Stimulated activated CD4-positive, alpha-beta T cell treated with anti-CD3 and anti-CD28 coated beads, Interleukin-15, amount 100 ng/mL, for 24 hours (primary cell): ENCODE measurements at places on chromosomes 11 and 22.

DNA sequence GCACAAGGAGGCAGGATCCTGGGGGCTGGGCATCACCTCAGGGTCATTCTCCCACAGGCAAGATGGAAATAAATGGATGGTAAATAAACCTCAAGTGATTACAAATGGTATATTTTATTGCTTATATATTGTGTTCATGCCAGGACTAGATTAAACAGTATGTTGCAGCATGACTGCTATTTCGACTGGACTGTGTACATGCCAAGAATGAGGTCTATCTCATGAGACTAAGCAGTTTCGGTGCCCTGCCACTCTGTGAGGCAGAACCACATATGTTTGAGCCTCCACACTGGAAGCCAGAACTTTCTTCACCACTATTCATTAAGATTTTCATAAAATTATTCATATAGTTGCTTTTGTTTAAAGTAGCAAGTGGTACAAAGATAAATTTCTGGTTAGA lies 140.2 kb downstream of the DDX10 start:
- DNase-seq: no peak

DNA sequence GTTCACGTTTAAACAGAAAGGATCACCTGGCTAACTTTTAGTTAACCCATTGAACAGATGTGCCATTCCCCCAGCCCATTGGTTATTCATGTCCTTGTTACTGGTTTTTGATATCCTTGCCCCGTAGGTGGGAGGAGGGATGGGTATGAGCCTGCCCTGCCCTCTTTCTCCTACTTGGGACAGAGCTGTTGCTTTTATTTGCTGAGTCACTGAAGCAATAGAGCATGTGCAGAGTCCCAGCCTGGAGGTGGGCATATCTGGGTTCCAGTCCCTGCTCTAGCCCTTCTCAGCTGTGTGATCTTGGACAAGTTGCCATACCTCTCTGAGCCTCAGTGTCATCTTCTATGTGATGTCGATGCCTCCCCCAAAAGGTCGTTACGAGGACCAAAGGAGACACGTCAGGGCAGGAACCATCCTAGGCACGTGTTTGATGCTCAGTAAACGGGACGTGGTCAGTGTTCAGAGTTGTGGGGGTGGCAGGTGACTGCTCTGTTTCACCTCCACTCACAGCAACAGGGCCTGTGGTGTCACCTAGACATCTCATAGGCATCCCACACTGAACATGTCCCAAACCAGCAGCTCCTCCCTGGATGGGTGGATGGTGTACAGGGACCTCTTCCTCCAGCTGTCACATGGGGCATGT lies 61.0 kb downstream of the BMAL1 start:
- peak; percentile 26 for DNase-seq

GRCh38 chr11:20093775-20094174 lies 66.5 kb downstream of the DBX1 start:
- DNase-seq: no peak

GRCh38 chr22:25364736-25365241 lies 145.3 kb downstream of the CRYBB2 start:
- DNase-seq: no peak

GRCh38 chr11:27710536-27710935 lies 10.3 kb upstream of the BDNF start:
- no peak for DNase-seq

GRCh38 chr22:32622744-32623110 lies 148.1 kb downstream of the FBXO7 start:
- no peak for DNase-seq

DNA sequence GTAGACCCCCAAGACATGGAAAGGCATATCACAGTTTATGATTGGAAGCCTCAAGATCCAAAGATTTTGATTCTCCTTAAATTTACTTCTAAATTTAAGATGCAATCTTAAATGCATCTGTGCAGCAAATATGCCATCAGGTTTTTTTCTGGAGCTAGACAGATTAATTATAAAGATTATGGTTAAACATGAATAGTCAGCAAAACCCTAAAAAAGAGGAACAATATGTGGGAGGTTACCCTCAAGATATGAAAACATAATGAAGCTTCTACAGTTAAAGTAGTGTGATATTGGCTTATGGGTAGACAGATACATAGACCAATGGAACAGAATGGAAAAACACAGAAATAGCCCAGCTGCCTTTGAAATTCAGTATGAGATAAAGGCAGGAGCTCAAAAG lies 31.7 kb downstream of the OR8B12 start:
- no peak for DNase-seq

GRCh38 chr11:30445056-30445455 lies 122.2 kb downstream of the ARL14EP start:
- no peak for DNase-seq

GRCh38 chr11:65821107-65821506 lies 12.7 kb upstream of the SNX32 start:
- DNase-seq: no peak

GRCh38 chr22:29443452-29443851 lies 5.1 kb downstream of the RFPL1 start:
- no peak for DNase-seq

GRCh38 chr11:108838792-108839105 lies 173.9 kb downstream of the DDX10 start:
- no peak for DNase-seq

DNA sequence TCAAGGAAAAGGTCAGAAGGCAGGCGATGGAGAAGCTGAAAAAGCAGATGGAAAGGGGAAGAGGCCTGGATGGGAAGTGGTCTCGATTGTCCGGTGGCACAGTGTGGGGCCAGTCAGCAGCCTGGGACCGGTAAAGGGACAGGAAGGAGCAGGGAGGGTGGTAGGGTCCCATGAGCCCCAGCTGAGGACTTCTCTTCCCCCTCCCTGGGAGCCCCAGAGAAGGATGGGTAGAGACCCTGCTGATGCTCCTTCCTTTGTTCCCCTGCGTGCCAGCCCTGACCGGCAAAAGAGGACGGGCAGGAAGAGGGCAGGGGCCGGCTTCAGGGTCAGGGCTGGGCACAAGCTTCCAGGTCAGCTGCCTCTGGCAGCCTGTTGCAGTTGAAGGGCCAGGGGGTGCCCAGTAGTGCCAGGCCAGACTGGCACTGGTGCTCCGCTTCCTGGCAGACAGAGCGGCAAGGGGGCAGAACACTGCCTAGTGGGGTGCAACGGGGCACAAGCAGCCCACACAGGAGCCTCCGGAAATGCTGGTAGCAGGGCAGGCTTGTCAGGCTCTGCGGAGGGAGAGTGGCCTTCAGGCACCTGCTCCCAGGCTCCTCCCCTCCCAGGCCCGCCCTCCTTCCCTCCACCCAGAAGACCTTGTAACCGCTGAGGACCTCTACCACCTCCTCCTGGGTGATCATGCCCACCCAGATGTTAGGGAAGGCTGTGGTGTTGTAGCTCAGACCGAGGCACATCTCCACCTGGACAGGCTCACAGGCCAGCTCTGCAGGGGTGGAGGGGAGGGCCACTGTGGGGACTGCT lies 739 bp upstream of the C1QTNF5 start:
- no peak for DNase-seq

DNA sequence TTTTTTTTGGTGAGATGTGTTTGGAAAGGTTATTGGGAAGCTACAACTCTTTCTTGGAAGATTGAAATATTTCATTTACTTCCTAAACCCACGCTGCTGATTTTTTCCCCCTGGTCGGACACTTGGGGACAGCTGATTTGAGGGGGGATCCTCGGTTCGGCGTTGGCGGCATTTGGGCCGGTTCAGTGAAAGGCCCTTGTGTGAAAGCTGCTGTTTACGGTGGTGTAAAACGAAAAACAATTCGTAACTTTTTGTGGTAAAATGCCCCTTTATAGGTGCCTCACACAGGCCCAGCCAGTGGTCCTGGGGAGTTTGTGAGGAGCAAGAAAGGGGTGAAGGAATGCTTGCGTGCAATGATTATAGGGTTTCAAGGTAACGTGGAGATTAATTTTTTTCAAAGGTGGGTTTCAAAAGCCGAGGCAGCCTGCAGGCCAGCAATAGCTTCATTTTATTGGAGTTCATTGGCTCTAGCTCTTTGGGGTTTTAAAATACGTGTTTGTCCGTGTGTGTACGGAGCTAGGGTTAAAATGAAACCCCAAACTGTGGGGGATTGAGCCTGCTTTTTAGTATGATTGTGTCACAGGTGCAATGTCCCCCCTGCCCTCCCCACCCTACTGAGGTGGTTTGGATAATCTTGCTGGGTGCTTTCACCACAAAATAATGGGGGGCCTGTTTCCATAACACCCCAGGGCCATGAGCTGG lies 77.2 kb upstream of the PPARA start:
- DNase-seq: no peak

DNA sequence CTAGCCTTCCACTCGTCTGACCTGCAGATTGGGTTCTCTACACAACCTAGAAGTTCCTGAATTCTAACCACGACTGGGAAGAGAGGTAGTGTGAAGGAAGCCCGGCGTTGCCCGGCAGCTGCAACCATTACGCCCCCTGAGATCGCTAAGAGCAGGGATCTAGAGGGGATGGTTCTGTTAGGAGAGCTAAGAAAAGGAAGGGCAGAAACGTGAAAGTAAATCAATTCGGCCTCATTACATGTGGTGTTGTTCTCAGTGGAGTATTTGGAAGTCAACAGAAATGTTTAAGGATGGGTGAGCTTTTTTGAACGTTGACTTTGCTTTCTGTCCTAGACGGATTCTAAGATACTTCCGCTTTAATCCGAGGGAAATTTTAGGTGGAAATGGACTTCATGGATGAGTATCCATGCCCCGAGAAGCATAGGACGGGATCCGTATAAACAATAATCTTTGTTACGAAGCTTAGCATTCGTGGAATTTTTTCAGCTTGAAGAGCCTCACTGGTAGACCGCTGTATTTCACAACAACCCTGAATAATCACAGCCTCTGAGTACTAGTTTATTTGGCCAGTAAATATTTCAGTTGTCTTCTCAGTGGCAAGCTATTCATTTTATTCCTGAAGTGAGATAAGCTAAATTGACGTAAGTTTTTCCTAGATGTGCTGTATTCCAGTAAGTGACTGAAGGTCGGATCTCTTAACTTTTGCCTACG lies 629 bp downstream of the ATP5MG start:
- DNase-seq: no peak

- DNase-seq: no peak
Observed at GRCh38 chr11:115008799-115009198, 330.5 kb downstream of the NXPE2 start.

DNA sequence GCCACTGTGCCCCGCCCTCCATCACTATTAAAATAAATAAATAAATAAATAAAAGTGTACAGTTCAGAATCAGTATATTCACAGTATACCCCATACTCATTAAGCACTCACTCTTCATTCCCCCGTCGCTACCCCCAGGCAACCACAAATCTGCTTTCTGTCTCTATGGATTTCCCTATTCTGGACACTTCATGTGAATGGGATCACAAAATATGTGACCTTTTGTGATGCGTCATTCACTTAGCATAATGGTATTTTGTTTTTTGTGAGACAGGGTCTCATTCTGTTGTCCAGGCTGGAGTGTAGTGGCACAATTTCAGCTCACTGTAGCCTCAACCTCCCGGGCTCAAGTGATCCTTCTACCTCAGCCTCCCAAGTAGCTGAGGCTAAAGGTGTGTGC lies 52.8 kb downstream of the RBX1 start:
- DNase-seq: no peak

GRCh38 chr22:46416891-46417580 lies 81.5 kb downstream of the TRMU start:
- no peak for DNase-seq

DNA sequence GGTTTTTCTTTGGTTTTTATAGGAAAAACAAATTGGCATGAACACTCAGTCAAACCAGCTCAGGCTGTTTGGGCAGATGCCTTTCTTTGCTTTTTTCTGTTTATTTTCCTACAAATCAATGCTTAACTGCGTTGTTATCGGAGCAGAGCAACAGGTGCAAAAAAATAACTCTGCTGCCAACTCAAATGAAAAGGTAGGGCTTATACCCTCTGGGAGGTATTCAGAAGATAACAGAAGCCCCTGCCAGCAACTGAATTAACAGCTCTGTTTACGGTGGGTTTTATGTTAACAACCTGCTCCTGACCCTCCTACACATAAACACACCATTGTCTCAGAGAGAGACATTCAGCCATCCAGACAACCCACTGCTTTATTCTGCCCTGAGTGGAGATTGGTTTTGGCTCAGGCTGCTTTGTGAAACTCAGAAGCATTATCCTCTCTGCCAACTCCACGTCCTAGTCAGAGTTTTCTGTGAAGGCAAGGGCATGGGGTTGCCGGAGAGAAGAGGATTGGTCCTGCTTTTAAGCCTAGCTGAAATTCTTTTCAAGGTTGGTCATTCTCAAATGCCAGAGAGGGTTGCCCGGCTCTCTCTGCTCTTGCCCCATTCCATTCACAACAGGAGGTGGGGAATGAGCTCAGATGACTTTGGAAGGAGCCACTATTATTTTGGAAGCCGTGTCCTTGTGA lies 11.4 kb downstream of the EHF start:
- DNase-seq: no peak

DNA sequence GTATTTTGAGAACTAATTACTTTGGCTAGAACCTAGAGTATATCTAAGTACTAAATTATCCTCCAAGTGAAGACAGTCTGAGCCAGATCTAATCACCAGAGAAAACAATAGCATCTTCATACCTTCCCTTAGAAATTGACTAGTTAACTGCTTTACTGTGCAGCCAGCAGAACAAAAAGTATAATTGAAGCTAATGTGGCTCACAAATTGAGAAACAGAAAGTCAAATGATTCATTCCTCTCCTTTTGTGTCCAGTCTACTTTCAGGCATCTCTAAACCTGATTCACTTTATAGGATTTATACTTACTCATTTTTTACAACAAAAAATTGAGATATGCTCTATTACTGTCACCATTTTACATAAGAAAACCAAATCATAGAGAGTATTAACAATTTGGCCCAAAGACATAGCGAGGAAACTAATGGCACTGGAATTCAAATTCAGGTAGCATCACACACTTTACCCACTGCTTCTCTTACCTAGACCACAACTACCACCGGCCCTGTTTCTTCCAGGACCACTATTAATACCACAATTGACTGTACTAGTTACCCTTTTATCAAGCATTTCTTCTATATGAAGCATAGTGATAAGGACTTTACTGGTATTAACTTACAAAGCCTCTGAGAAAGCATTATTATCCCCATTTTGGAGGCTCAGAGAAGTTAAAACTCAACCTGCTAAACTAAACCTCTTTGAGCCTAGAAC lies 1402.6 kb upstream of the TENM4 start:
- DNase-seq: no peak

- no peak for DNase-seq
Observed at GRCh38 chr11:30666817-30667216, 80.7 kb upstream of the MPPED2 start.

GRCh38 chr11:27188696-27189095 lies 148.1 kb downstream of the BBOX1 start:
- no peak for DNase-seq

GRCh38 chr11:69950120-69950519 lies 128.0 kb upstream of the ANO1 start:
- DNase-seq: peak; percentile 43
